ENCODE measurements at places on chromosomes 7 and 10. TPM values are rescaled to one million over a fixed set of nuclear protein-coding genes. Genes with fewer than 3 reads are reported as not detected.

OR2A1 gene
- not detected for total RNA-seq

TRIM50 gene
- 5.4 TPM for total RNA-seq

GJD4 gene
- total RNA-seq: not detected

VWA2 gene
- total RNA-seq: 6.5 TPM

ZNF425 gene
- total RNA-seq: 2.2 TPM

CALCR gene
- not detected for total RNA-seq

CHST3 gene
- 3.2 TPM for total RNA-seq

DPYSL4 gene
- not detected for total RNA-seq

PNLIPRP1 gene
- not detected for total RNA-seq

- no peak overlapping the region for H3K27ac ChIP-seq
- H3K4me1 ChIP-seq: no peaks in the 10 kb centered on the region
These were observed 210.1 kb downstream of the KIAA1217 start for GRCh38 chr10:24419066-24419465.

GRCh38 chr10:27564398-27564797 is 60.3 kb downstream of the RAB18 start:
- no peak for DNase-seq
- no peaks in the 10 kb centered on the region for H3K36me3 ChIP-seq
- no peaks in the 10 kb centered on the region for H3K27me3 ChIP-seq
- H3K4me3 ChIP-seq: no peak overlapping the region
- no peak overlapping the region for H3K27ac ChIP-seq
- H3K4me1 ChIP-seq: no peaks in the 10 kb centered on the region

DNA sequence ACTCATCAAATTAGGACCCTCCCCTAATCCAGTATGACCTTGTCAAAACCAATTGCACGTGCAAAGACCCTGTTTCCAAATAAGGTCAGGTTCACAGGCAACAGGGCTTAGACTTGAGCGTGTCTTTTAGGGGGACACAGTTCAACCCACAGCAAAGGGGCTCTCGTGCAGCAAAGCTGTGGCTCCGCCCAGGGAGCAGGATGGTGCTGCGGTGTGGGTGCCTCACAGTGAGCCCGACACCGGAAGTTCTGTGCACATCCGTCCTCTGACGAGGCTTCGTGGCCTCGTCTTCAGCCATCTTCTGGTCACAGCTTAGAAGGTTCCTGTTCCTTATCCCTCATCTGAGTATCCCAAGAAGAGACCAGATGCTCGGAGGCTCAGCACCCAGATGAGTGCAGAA is 509.2 kb upstream of the FOXK1 start:
- H3K27me3 ChIP-seq: no peaks in the 10 kb centered on the region
- no peak for DNase-seq
- no peak overlapping the region for H3K4me3 ChIP-seq
- no peaks in the 10 kb centered on the region for H3K36me3 ChIP-seq
- no peak overlapping the region for H3K27ac ChIP-seq
- H3K4me1 ChIP-seq: no peaks in the 10 kb centered on the region

DNA sequence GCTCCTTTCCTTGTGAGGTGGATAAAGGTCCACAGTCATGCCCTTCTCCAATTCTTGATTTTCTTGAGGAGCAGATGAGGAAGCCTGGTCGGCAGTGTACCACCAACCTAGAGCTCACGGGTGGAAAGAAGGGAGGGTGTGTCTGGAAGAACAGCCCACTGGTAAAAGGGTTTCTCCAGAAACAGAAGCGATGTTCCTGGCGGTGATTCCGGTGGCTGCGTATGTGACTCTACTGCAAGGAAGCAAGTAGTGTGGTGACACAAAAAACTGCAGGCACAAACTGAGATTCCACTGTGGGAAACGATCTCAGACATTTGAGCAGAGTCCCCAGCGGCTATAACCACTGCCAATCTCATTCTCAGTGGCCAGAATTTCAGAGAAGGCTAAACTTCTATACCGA is 65.9 kb upstream of the ATP6V0A4 start:
- H3K4me1 ChIP-seq: no peaks in the 10 kb centered on the region
- H3K36me3 ChIP-seq: peaks cover 3% of the 10 kb centered on the region
- no peak for DNase-seq
- H3K27ac ChIP-seq: no peak overlapping the region

DNA sequence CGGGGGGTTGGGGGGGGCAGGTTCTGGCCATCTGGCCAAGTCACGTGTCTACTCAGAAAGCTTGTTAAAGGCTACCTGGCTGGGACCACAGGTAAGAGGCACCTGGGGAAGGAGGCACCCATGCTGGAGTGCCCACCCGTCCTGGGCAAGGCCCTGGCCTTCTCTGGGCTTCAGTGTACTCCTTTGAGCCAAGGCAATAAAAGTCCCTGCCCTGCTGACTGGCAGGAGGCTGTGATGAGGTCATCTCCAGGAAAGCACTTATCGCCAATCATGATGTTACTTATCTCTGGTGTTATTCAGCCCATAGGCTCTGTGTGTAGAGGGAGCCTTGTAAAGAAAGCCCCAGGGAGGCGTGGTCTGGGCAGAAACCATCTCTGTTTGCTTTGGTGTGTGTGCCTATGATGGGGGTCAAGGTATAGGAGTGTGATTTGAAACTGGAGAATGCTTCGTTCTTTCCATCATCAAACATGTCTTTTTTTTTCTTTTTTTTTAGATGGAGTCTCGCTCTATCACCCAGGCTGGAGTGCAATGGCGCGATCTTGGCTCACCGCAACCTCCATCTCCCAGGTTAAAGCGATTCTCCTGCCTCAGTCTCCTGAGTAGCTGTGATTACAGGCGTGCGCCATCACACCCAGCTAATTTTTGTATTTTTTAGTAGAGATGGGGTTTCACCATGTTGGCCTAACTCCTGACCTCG is 2.5 kb upstream of the CLDN4 start:
- H3K4me3 ChIP-seq: no peak overlapping the region
- H3K27me3 ChIP-seq: no peaks in the 10 kb centered on the region
- peaks cover 11% of the 10 kb centered on the region for H3K36me3 ChIP-seq

GRCh38 chr10:3411044-3411443 is 238.5 kb upstream of the PITRM1 start:
- no peak overlapping the region for H3K4me3 ChIP-seq
- H3K36me3 ChIP-seq: no peaks in the 10 kb centered on the region
- no peaks in the 10 kb centered on the region for H3K4me1 ChIP-seq

- no peak for DNase-seq
- no peaks in the 10 kb centered on the region for H3K27me3 ChIP-seq
- H3K4me3 ChIP-seq: no peak overlapping the region
- no peaks in the 10 kb centered on the region for H3K4me1 ChIP-seq
- H3K36me3 ChIP-seq: no peaks in the 10 kb centered on the region
These were observed 166.0 kb downstream of the SNX13 start for GRCh38 chr7:17774248-17774647.

DNA sequence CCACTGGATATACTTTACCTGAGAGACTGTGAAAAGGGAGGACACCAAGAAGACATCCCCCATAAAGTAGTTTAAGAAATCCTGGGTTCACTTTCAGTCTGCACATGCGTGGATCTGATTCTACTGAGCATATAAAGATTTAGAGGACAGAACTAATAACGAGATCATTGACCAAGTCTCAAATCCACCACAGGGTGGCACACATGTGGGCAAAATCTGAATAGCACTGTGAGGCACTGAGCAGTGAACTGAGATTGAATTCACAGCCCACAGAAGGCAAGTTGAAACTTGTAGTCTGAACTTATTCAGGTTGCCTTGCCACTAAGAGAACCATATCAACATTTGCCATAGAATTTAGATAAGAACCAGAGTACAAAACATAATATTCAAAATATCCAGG is 818.6 kb downstream of the GRID1 start:
- H3K4me3 ChIP-seq: no peak overlapping the region
- no peaks in the 10 kb centered on the region for H3K36me3 ChIP-seq
- H3K27ac ChIP-seq: no peak overlapping the region
- no peaks in the 10 kb centered on the region for H3K4me1 ChIP-seq
- H3K27me3 ChIP-seq: no peaks in the 10 kb centered on the region

DNA sequence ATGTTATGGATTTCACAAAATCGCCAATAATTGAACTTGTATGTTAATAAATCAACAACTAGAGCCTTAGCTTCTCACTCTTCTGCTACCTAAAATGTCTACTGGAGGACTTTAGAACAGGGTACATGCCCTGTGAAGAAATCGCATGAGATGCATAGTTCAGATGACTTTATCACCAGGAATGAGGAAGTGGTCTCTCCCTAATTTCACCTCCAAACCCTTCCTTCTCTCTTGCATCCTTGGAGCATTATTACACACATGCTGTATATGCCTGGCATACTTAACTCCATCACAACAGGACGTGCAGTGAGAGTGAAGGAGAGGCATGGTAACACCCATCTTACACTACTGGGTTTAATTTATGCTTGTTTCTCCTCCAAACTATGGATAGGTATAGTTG is 27.8 kb downstream of the RHEB start:
- no peak overlapping the region for H3K4me3 ChIP-seq
- DNase-seq: no peak
- H3K36me3 ChIP-seq: no peaks in the 10 kb centered on the region
- H3K27me3 ChIP-seq: no peaks in the 10 kb centered on the region

DNA sequence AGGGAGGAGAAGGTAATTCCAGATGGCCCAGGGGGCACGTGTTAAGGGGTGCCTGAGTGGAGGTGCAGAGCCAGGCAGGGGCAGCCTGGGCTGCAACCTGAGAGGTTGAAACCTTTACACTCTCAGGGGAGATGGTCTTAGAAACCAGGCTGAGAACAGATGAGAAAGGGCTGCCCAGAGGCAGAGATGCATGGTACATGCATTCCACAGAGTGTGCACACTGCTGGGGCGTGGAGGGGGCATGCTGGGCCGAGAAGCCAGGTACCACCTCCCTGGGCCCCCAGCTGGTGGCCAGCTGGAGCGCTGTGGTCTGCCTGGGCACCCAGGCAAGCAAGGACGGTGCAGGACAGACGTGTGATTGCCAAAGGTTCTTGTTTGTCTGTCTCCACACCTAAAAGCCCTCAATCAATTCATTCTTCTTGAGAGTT is 14.1 kb upstream of the CSGALNACT2 start:
- peak; percentile 35 for DNase-seq
- no peaks in the 10 kb centered on the region for H3K36me3 ChIP-seq
- peaks cover 9% of the 10 kb centered on the region for H3K4me1 ChIP-seq
- H3K27ac ChIP-seq: no peak overlapping the region
- no peaks in the 10 kb centered on the region for H3K27me3 ChIP-seq

DNA sequence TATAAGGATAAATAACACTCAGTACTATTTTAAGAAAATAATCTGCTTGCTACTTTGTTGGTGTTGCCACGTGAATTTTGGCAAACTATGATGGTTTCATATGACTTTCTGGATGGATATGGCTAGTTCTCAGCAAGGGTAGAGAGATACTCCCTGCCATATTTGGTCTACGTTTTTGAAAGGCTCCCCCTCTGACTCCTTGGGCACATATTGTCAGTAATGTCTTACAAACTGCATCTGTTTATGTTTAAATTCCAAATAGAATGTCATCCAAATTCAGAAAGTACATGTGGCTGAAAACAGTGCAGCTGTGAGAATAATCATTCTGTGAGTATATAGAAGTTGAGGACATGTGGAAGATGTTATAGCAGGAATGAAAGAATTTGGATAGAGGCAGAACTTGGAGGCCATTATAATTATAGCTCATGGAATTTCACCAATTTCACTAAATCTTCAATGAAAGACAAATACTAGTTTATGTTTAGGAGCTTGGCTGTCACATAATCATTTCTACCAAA is 107.8 kb downstream of the SRI start:
- H3K4me1 ChIP-seq: no peaks in the 10 kb centered on the region
- no peaks in the 10 kb centered on the region for H3K27me3 ChIP-seq
- no peak overlapping the region for H3K27ac ChIP-seq
- H3K4me3 ChIP-seq: no peak overlapping the region

DNA sequence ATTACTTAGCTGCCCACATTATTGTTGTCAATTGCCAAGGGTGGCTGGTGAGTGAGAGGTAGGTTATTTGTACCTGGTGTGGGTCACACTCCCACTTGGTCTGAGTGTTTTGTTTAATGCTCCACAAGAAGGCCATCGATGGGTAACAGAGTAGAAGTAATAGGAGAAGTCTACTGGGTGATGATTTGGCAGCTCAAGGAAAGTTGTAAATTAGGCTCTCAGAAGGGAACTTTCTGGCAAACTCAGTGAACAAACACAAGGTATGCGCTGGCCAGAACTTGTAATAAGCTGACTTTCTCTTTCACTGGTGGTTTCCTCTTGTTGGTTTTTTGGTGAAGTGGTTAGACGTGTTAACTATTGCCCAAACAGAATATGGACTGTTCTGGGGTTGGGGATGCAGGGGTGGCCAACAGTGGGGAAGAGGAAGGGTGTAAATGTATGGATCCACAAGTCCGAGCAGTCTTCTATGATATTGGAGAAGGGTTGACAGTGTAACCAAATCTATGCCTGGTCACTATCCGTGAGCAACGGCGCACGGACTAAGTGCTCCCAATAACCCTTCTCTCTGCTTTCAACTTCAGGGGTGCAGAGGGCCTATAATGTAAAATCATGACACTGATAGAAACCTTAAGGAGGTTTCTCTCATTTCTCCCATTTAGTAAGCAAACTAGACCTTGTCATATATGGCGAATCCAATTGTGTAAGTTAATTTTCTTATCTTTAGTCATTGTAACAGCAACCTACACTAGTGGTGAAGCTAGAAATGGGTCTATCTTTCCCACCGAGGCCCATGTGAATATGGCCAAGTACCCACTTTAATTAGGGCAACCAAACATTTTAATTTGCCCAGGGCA is 212.8 kb downstream of the PTEN start:
- no peak overlapping the region for H3K4me3 ChIP-seq
- H3K36me3 ChIP-seq: no peaks in the 10 kb centered on the region
- DNase-seq: no peak
- H3K27me3 ChIP-seq: no peaks in the 10 kb centered on the region
- no peak overlapping the region for H3K27ac ChIP-seq
- no peaks in the 10 kb centered on the region for H3K4me1 ChIP-seq

DNA sequence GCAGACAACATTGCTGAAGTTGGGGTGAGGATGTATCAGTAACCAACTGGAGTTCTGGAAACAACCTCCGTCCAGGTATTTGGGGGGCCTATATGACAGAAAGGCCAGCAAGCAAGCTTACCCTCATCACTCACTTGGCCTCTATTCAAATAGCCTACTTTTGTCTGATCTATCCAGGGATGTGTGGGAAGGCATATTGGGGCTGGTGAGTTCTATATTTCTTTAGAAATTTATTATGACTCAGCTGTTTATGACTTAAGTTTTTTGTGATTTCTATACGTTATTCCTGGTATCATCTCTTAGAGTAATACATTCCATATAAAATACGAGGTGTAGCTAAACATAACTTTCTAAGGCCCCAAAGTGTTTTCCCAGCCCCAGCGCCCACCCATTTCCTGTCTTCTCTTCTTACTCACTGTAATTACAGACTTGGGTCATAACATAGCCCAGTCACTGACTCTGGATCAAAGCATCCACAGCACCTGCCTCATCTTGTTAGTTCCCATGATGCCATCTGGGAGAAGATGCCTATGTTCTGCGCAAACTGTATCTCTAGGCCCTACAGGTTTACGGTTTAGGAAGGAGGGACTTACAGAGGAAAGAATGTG is 18.1 kb downstream of the GARS1 start:
- no peaks in the 10 kb centered on the region for H3K36me3 ChIP-seq
- H3K4me3 ChIP-seq: no peak overlapping the region
- H3K27me3 ChIP-seq: no peaks in the 10 kb centered on the region
- H3K4me1 ChIP-seq: no peaks in the 10 kb centered on the region
- no peak for DNase-seq
